ENCODE measurements at places on chromosomes 2 and 18.
A peak's percentile ranks its signal among the peaks of the same experiment; 100 is the strongest.

DNA sequence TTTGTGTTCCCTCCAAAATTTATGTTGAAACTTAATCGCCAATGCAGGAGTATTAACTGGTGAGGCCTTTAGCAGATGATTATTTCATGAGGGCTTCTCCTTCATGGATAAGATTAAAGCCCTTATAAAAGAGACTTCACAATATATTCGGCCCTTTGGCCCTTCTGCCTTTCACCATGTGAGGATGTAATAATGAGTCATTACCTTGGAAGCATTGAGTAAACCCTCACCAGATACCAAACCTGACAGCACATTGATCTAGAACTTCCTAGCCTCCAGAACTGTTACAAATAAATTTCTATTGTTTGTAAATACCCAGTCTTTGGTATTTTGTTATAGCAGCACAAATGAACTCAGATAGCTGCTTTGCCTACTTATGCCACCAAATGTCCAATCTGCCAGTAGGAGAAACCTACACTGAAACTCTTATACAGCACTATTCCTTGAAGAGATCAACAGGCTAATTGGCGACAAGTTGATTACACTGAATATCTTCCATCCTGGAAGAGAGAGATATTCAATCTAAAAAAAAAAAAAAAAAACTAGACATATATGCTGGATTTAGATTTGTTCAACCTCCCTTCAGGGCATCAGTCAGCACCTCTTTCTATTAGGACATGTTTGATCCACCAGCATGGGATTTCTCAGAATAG, 125.9 kb upstream of the COL5A2 start:
- no peak for DNase-seq

GRCh38 chr18:63292831-63293683, 26.5 kb downstream of the BCL2 start:
- DNase-seq: no peak

DNA sequence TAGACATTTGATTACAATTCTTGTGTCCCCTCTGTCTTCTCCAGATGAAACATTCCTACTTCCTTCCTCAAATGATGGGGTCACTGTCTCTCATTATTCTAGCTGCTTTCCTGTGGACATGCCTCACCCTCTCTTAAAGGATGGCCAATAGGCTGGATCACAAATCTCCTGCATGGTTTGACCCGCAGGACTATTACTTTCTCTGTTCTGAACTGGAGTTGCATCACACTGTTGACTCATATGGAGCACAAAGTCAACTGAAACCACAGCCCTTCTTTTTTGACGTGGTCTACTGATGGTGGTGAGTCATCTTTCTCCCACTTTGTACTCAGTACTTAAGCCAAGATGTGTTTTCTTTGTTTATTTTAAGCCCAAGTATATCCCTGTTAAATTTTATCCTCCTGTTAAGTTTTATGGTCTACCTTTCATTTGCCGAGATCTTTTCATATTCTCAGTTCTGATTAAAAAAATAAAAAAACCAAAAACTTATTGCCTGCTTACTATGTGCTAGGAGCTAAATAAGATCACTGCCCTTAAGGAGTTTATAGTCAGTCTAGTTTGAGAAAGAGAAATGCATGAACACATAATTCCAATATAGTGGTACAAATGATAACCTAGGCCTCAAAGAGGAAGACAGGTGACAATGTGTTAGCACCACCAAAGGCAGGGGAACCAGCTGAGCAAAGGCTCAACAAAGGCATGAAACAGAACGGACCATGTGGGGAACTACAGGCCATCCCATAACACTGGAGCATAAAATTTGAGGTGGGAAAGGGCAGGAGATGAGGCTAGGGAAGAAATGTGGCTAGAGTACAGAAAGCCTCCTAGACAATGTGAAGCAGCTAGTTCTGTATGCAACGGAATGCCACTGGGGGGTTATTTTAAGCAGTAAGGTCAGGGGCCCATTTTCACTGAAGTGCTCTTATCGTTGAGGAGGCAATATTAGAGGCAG, 67.6 kb upstream of the ZFP36L2 start:
- DNase-seq: no peak

- DNase-seq: no peak
Observed at GRCh38 chr2:68328901-68329300, 9.2 kb upstream of the CNRIP1 start.

DNA sequence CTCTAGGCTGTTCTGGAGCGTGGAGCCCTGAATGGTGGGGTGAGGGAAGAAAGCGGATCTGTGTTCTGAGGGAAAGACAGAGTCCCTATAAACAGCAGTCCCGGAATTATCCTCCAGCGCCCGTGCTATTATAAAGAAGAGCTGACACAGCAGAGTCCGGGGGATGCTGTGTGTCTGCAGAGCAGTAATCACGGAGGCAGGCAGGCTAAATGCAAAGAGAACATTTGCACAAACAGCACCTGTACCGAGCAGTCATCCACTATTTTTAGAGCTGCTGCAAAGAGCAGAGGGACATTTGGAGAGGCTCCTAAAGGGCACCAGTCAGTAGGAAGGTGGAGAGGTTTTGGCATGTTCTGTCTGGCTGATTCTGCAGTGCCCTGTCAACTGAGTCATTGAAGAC, 293.8 kb upstream of the SLC14A2 start:
- DNase-seq: no peak

DNA sequence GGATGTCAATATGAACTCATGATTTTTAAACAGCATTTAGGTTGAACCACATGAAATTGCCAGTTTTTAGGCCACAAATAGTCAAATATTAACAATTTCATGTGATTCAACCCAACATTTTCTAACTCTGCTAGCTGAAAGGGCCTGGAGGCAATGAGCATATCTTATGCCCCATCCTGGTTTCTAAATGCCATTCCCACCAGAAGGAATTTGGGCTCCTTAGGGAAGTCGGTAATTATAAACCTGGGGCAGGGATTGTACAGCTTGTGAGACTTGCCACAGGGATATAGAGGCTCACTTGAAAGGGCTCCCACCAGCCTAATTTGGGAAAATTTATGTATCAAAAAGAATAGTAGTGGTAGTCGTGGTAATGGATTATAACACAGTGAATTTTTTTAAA, 178.4 kb upstream of the ALPP start:
- DNase-seq: no peak

GRCh38 chr18:47484068-47484467, 232.6 kb upstream of the SKOR2 start:
- DNase-seq: no peak

DNA sequence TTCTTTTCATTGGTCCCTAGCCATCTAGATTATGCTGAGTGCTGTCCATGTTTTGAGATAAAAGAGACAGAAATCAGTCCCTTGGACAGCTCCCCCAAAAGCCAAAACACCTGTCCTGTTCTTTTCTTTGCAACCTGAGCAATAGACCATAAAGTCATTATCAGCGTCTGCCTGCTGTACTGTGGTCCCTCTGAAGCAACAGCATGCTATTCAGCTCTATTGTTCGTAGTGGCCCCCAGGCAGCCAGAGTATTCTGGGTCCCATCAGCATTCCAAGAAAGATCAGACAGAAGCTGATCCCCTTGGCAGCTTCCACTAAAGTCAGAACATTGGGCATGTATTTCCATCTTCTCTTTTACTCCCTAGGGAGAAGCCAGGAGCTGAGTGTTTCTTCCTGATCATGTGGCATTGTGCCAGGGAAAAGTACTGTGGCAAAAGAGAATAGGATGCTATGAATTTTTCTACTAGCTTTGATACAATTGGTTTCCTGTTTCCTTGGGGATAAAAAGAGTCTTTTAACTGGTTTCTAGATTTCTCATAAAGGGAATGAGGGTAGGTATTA, 33.6 kb upstream of the ZSWIM2 start:
- DNase-seq: no peak

- DNase-seq: no peak
Observed at GRCh38 chr18:8944871-8945245, 157.6 kb upstream of the NDUFV2 start.

GRCh38 chr2:99663641-99664040, 173.8 kb upstream of the REV1 start:
- no peak for DNase-seq

GRCh38 chr2:10846110-10846861, 33.7 kb upstream of the PDIA6 start:
- DNase-seq: no peak

DNA sequence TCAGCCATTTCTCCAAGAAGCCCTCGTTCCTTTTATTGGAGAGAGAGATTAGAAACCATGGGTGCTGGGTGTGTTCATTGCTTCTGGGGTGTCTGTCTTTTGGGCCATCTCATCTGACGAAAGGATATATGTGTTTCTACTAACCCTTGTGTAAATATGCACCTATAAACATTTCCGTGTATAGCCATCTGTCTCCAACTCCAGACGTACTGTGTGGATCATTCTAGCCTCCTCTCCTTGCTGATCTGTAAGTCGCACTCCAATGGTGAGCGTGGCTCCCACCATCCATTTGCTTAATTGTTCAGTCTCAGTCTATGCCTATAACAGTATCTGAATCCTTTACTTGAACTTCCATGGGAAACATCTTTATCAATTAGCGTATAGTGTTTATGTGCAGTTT, 1.8 kb downstream of the RBFA start:
- no peak for DNase-seq

- DNase-seq: no peak
Observed at GRCh38 chr2:170813611-170814532, 2.8 kb upstream of the GAD1 start.

DNA sequence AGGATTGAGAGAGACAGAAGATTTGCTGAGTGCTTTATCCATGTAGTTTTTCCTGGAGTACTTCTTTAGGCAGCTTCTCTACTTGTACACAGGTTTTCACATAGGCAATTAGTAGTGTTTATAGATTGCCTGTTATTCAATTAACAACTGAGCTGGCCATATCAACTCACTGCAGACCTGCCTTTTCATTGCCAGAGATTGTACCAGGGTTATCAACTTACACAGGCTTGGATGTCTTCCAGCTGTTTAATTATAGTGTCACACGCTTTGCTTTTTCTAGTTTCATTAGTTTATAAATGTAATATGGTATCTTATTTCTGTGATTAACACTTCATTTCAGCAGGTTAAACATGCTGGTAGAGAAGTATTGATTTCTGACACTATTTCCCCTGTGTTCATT, 125.9 kb downstream of the GPD2 start:
- DNase-seq: no peak

GRCh38 chr2:9030190-9030589, 26.7 kb upstream of the MBOAT2 start:
- DNase-seq: no peak

DNA sequence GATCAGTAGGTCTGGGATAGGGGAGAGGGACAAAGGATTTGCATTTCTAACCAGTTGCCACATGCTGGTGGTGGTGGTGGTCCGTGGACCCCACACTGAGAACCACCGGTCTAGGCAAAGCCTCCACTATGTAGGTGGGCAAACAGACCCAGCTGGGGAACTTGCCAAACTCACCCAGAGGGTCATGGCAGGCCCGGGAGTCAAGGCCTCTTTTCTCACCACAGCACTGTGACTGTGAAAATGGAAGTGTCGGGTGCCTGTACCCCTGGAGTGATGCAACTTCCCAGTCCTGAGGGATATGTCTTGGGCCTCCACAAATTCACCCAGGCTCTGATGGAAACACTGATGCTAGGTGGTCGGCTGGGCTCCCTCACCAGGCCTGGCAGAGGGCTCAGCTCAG, 101.2 kb upstream of the SMAD2 start:
- DNase-seq: peak; percentile 21

DNA sequence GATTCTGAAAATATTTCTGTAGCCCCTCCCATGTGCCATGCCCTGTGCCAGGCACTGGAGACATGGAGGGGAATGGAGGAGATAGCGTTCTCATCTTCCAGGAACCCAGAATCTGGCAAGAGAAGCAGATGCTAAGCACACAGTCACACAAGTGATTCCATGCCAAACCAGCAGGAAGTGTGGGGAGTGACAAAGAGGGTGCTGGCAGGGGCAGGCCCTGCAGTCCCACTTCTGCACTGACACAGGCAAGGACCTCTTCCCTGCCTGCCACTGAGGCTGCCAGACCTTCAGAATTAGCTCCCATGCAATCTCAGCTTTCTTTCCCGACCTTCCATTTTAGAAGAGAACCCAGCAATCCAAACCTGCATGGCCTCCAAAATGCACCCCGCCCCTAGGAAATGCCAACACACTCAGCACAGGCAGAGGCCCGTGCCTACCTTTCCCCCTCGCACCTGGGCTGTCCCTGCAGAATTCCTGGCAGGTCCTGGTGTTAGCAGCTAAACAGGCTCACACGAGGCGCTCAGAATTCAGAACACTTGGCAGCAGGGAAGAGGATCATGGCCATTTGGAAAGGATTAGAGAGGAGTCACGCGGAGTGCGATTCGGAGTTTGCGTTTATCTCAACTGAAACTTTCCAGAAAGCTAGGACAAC, 155.3 kb downstream of the MSH2 start:
- peak; percentile 45 for DNase-seq

GRCh38 chr2:70498528-70498927, 55.1 kb downstream of the TGFA start:
- no peak for DNase-seq

DNA sequence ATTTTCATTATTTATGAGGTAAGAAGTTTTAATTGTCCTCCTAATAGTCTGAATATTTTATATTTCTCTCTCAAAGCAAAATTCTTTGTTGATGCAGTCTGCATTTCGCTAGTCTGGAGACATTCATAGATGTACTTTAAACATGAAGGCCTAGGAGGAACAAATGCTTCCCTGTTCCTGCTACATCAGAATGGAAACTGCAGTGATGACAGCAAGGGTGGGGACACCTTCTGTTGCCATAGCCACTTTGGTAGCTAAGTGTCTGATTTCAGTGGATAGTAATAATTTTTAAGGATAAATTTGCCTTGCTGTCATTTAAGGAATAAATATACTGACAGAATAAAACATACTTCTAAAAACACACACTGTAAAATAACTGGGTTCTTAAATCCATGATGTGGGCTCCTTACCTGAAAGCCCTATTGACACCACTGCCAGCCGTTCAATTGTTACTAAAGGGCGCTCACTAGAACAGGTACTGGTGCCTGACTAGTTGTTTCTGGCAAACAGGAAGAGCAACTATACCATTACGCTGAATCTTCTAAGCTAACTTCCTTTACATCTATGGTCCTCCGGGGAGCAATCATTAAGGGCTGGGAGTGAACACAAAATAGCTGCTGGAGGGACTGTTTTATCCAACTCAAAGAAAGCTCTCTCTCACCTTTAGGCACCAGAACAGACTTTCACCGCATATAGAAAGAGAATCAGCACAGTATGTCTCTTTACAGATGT, 88.2 kb downstream of the TMEM131 start:
- DNase-seq: no peak
